LNCaP clone FGC (cell line): ENCODE measurements at places on chromosomes 11 and 22.

GRCh38 chr11:66052664-66052982, 459 bp downstream of the SF3B2 start:
- no peak for DNase-seq

DNA sequence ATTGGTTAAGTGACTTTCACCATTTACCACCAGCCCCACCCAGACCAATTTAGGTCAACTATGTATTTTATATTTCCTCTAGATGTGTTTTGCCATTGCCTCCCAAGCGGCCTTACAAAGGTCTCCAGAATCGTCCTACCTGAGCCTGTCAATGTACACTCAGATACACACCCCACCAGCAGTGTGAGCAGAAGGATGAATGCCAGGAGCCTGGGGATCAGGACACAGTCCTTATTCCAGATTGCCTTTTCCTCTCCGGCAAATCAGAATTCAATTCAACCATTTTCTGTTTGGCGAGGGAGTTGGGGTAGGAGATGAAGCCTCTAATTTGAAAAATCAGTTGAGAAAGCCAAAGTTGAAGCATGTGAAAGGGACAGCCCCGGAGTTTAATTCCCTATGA, 35.4 kb upstream of the CRTAM start:
- DNase-seq: no peak

GRCh38 chr11:50070389-50070788, 37.7 kb downstream of the OR4C45 start:
- no peak for DNase-seq

DNA sequence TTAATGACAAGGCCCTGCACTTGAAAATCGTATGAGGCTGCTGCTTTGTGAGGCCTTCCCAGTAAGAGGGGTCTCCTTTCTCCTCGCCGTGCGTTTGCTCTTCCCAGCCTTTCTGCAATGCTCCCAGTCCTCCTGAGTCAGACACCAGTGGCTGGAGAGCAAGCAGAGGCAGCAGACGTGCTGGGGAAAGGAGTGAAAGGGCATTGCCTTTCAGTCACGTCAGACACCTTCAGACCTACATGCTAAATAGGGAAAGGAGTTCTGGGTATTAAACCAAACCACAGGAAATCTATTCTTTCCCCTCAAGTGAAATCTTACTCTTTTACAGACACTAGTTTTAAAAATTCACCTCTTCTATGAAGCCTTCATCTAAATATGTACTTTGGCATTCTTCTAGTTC, 274.8 kb downstream of the NTM start:
- no peak for DNase-seq

DNA sequence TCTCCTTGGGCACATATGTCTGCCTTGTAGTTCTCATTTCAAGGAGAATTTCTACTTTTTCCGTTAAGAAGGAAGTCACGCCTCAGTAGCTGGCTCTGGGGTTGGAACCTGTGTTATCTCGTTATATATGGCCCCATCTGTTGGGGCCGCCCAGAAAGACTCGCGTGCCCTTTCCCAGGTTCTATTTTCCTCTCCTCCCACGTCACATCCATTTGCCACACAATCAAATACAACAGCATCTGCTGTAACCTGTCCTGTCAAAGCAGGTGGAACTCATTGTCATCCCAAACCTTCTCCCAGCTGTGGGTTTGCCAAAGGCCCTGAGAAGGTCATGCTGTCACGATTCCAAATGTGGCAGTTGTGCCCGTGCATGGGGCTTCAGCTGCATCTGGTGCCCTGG, 213.1 kb upstream of the ZBED5 start:
- no peak for DNase-seq

DNA sequence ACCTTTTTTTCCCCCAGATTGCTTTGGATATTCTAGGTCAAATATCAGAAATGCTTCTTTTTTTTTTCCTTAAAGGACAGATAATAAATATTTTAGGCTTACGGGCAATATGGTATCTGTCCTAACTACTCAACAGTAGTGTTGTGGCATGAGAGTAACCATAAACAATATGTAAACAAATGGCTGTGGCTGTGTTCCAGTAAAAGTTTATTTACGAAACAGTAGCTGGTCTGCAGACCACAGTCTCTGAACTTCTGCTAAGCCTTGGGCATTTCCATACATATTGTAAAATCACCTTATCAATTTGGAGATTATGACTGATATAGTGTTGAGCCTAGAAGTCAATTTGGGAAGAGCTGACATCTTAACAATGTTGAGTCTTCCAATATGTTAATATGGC, 139.0 kb upstream of the PITPNB start:
- DNase-seq: no peak

- no peak for DNase-seq
These were observed 10.0 kb downstream of the RHOG start for GRCh38 chr11:3830730-3831129.

DNA sequence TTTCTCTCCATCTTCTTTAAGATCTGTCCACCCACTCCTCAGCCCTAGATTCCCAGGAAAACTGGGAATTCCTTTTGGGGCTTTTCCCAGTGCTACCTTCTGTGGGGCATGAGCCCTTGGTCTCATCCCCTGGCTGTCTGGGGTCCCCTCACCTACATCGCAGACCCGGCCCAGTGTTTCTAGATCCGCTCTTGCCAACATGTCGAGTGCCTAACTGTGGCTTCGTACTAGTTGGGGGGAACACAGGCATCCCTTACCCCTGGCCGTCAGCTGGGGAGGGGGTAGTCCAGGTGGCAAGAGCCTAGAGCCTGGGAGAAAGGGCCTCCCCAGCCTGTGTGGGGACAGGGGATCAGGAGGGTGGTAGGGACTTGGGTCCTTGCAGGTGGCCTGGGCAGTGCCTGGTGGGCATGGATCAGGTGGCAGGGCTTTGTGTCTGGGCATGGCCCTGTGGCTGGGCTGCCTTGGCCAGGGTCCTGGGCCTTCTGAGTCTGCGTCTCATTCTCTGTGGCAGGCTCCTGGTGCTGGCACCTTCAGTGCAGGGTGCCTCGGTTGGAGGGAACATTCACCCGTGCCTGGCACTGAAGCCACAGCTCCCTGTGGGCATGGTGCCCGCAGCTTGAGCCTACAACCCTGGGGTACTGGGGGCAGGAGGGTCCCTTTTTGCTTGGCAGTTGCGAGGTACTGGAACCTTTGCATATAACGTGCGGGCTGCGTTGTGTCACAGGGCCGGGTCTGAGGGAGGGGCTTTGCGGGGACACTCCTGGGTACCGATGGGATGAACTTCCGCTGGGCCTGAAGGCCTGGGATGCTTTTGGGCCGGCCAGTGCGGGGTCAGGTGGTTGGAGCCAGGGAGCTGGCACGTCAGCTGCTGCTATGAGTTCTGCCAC, 4.1 kb downstream of the KCNQ1 start:
- DNase-seq: no peak

- no peak for DNase-seq
These were observed 68.0 kb upstream of the TCF20 start for GRCh38 chr22:42338479-42338878.

GRCh38 chr11:129273944-129274711, 82.0 kb upstream of the ARHGAP32 start:
- DNase-seq: no peak

GRCh38 chr22:39900306-39901227, at the start of gene GRAP2:
Gene GRAP2 (plus strand): TSS chr22:39901084. CDS start chr22:39947107, 46,023 bp downstream.
- no peak for DNase-seq

DNA sequence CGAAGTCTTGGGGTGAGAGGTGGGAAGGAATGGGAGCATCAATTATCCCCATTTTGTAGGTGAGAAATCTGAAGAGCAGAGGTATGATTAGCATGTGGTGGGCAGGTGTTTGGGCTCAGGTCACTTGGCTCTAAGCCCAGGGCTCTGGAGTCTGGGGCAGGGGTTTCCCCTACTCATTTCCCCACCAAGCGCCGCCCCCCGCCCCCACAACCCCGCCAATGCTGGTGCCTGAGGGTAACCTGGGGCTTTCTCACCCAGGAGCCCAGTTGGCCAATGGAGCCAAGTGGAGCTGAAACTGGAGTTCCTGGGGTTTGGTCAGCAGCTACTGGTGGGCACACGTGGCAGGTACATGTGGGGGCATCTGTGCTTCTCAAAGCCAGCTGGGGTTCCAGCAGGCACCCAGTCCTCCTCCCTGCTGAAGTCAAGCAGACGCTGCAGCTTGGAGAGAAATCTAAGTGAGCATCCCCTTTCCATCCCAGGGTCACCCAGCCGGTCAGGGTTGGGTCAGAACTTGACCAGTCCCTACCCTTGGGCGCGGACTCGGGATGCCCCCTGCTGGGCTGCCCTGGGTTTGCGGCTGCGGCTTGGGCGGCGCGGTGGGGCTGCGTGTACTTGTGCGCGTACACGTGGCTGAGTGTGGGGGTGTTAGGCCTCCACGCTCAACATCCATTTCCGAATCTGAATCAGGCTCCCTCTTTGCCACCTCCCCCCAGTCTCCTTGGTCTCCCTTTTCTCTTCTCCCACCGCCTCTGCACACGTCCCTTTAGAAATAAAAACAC, 1.7 kb upstream of the CHRM1 start:
- DNase-seq: no peak

GRCh38 chr22:38074181-38075104, 9.5 kb downstream of the SLC16A8 start:
- no peak for DNase-seq

- no peak for DNase-seq
These were observed 935.3 kb downstream of the DLG2 start for GRCh38 chr11:84691830-84692229.

- no peak for DNase-seq
These were observed 206.0 kb downstream of the DYNC2H1 start for GRCh38 chr11:103315248-103315647.

GRCh38 chr22:27934069-27934468, 15.0 kb upstream of the PITPNB start:
- DNase-seq: no peak

DNA sequence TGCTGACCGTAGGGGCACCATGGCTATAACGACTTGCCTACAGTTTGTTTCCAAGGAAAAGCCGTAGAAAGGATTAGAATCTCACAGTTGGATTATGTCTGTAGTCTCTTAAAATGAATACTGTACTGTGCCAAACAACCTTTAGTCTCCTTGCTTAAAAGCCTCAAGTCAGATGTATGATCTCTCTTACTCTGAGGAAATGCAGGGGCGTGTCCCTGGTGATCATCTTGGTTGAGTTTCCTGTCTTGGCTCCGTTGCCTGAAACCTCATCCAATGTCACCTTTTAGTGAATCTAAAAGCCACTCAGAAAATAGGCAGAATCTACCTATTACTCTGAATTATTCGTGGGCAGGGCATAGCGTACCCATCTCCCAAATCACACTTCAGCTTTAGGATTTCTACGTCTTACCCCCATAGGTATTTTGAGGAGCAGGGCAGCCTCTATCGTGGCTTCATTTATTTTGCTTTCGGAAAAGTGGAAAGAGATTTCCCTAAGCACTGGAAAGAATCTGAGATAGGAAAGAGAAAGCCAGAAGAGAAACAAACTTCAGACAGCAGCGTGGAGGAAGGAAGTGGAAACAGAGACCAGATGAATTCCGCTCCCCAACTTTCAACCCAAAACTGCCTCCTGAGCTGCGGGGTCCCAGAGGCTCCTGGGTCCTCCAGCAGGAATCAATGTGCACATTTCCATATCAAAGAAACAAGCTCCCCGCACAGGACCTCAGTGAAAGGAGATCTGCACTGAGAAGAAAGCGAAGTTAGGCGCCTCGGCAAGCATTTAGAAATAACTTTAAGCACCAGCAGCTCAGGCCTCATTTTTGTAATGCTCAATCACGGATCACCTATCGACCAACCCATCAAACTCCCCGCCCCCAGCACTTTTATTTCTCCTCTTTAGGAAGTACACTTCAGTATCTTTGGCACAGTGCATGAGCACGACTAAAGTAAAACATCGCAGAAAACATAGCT, 245.8 kb downstream of the ETS1 start:
- DNase-seq: no peak

GRCh38 chr11:95308512-95309035, 77.6 kb upstream of the SESN3 start:
- DNase-seq: no peak

- DNase-seq: no peak
These were observed 5.2 kb downstream of the SUN2 start for GRCh38 chr22:38750638-38751037.

GRCh38 chr22:50301581-50301991, 5.9 kb downstream of the PLXNB2 start:
- DNase-seq: no peak

- no peak for DNase-seq
These were observed 127.4 kb downstream of the SPON1 start for GRCh38 chr11:14089690-14090462.

- no peak for DNase-seq
These were observed 60.1 kb downstream of the PRR5L start for GRCh38 chr11:36356201-36356600.

DNA sequence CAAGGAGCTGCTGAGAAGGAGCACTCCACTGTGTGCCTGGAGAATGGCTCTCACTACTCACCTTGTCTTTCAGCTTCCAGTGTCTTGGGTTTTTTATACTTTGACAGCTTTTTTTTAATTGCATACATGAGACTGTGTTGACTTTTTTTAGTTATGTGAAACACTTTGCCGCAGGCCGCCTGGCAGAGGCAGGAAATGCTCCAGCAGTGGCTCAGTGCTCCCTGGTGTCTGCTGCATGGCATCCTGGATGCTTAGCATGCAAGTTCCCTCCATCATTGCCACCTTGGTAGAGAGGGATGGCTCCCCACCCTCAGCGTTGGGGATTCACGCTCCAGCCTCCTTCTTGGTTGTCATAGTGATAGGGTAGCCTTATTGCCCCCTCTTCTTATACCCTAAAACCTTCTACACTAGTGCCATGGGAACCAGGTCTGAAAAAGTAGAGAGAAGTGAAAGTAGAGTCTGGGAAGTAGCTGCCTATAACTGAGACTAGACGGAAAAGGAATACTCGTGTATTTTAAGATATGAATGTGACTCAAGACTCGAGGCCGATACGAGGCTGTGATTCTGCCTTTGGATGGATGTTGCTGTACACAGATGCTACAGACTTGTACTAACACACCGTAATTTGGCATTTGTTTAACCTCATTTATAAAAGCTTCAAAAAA, 72.6 kb downstream of the NCAPD3 start:
- no peak for DNase-seq

GRCh38 chr11:73629907-73630306, 16.5 kb upstream of the PLEKHB1 start:
- no peak for DNase-seq

DNA sequence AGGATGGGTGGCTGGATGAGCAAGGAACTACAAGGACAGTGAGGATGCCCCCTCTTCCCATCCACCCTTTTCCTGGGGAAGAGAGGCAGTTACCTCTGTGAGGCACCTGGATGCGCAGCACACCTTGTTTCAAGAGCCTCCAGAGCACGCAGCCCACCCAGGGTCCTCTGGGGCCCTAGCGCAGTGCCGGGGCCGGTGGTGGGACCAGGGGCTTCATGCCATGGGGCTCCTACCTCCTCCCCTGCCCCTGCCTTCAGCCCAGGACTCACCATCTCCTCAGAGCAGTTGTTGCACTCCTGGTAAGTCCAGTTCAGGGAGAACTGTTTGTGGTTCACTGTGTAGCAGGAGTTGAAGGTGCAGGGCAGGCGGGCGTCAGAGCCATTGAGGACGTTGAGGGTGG, 8.1 kb downstream of the SCN2B start:
- no peak for DNase-seq

GRCh38 chr11:62461740-62462507, 43.1 kb downstream of the SCGB1A1 start:
- no peak for DNase-seq

GRCh38 chr22:44819966-44820631, 67.7 kb downstream of the ARHGAP8 start:
- no peak for DNase-seq

GRCh38 chr11:9880657-9881056, 216.8 kb downstream of the SWAP70 start:
- DNase-seq: no peak

- no peak for DNase-seq
These were observed 1.1 kb downstream of the ZBTB44 start for GRCh38 chr11:130313383-130314183.
